ENCODE measurements at places on chromosomes 5 and 9.

DNA sequence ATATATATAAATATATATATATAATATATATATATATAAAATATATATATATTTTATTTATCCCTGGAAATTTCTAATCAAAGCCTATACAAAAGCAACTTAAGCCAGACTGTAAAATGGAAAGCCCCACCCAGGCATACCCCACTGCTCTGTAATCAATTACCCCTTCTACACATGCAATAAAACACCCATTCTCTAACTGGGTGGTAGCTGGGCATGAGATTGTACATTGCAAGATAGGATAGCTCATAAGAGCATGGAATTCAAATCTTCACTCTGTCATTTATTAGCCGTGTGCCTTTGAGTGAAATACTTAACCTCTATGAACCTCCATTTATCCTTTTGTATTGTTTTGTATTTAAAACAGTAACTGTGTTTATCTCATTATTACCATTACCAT lies 405.3 kb upstream of the SLC30A5 start:
- no peak for DNase-seq

DNA sequence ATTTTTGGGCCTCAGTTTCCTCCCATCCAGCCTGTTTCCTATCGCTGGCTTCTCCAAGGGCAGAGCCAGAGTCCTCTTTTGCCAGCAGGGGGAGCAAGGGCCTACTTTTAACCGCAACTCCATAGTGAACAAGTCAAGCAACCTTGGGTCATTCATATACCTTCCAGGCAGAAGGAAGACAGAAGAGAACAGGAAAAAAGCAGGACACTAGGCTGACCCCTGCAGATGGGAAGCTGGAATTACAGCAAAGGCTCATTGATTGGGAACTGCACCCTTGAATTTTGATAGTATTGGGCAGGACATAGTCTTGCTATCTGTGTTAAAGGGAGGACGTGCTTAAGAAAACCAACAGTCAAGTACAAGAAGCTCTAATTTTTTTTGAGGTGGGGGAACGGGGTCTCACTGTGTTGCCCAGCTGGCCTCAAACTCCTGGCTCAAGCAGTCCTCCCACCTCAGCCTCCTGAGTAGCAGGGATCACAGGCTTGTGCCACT lies 30.1 kb downstream of the QRFP start:
- peak; percentile 6 for DNase-seq

DNA sequence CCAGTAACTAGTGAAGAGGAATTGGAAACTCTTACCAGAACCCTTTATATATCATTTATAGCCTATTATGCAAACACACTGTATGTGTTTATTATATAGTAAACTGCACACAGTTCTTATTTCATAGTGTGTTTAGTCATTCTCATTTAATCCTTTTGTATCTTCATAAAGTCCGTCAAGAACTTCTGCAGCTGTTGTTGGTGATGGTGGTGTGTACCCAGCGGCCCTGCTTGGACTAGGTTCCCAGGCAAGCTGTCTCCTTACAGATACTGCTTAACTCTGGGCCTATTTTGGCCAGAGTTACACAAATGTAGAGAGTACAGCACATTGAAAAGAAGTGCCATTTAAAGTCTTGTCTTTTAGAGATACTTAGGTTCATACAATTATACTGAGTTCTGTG lies 231.9 kb downstream of the NDUFS4 start:
- DNase-seq: no peak

DNA sequence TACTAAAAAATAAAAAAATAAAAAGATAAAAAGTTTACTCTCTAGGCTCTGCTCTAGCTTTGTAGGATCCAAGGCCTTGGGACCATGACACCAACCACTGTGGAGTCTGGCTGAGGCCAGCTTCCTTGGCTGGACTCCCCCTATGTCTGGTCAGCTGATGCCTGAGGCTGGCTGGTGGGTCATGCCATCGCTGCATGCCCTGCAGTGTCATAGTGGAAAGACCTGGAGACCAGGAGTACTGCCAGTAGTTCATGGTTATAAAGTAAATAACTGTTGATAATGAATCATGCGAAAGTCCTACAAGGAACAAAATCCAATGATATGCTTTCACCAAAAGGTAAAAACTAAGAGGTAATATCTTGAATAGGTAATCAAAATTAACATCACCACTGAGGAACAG lies 43.2 kb downstream of the GARNL3 start:
- no peak for DNase-seq

DNA sequence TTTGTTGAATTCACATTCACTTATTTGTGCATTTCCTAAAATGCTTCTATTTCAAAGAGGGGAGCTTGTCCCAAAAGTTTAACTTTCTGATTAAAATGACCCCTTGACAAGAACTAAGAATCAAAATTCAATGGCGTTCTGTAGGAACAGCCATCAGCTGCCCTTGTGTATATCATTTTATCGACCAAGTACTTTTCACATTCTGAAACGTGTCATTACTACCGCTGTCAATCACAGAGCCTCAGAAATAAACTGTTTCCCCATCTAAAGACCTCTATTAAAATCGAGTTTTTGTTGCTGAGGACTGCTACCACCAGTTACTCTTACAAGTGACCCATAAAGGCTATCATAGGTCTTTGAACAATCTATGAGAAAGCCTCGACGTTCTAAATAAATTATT lies 1.6 kb upstream of the FOXD1 start:
- DNase-seq: no peak

DNA sequence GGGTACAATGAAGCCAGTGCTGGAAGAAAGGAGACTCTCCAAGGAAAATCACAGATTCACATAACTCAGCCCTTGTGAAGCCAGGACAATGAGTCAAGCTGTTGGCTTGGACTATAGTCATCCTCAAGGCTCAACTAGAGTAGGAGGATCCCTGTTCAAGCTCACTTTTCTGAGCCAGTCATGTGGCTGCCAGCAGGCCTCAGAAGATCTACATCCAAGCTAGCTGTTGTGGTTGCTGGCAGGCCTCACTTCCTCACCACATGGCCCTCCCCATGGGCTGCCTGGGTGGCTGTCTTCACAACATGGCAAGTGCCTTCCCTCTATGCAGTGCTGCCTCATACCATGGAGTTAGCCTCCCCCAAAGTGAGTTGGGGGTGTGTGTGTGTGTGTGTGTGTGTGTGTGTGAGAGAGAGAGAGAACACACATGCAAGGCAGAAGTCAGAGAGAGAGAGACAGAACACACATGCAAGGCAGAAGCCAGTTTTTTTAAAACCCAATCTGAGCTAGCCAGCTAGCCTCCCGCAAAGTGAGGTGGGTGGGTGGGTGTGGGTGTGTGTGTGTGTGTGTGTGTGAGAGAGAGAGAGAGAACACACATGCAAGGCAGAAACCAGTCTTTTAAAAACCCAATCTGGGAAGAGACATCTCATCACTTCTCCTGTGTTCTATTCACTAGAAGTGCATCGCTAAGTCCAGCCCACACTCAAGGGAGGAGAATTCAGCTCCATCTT lies 17.1 kb downstream of the SCAI start:
- DNase-seq: peak; percentile 39

DNA sequence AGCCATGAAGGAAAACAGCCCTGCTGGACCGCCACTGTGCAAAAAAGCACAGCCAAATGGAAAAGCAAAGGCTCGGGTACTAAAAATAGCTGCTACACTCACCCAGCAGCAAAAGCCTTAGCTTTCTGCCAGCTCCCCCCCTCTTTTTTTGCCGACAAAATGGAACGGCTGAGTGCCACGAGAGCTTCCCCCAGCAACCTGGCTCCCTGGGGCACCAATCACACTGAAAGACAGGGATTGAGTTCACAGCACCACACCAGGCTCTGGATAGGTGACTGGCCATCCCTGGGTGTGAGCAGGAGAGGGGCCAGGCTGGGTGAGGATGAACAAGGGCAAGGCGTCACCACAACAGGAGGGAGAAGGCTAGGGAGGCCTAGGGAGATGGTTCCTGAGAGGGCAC lies 66.7 kb downstream of the SIL1 start:
- no peak for DNase-seq

DNA sequence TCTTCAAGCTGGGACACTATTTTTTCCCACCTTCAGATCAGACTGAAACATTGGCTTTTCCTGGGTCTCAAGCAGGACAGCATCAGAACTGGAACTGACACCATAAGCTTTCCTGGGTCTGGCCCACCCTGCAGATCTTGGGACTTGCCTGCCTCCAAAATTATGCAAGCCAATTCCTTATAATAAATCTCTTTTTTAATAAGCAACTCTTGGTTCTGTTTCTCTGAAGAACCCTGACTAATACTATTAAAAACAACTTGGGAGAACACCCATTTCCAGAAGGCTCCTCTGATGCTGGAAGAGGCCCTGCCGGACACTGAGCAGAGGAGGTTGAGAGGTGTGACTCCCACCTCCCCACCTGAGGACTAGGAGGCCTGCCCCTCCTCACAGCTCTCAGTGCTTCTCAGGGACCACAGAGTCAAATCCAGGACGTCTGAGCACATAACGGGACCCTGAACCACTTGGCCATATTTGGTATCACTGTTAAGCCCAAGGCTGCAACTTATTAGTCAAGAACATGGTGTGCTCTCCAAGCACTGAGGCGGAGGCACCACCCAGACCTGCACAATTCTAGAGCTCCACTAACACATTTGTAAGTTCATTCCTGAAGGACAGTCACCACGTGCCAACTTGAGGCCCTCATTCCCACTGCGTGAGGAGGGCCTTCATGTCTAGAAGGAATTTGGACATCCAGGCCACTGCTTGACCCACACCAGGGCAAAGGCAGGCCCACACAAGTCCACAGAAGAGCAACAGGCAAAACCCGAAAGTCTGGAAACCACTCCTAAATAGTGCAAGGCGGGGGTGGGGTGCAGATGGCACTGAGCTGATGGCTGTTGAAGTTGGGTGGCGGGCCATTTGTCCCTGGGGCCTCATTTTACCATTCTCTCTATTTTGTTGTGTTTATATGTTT lies 9.5 kb downstream of the SHC3 start:
- DNase-seq: no peak

GRCh38 chr9:14907696-14908095 lies 2.5 kb downstream of the FREM1 start:
- DNase-seq: no peak

GRCh38 chr5:160747987-160748386 lies 104.0 kb downstream of the ATP10B start:
- DNase-seq: no peak

- no peak for DNase-seq
Measured at GRCh38 chr5:151134228-151134627, 23.4 kb downstream of the ANXA6 start.

- no peak for DNase-seq
Measured at GRCh38 chr5:111596705-111597104, 84.4 kb upstream of the STARD4 start.

DNA sequence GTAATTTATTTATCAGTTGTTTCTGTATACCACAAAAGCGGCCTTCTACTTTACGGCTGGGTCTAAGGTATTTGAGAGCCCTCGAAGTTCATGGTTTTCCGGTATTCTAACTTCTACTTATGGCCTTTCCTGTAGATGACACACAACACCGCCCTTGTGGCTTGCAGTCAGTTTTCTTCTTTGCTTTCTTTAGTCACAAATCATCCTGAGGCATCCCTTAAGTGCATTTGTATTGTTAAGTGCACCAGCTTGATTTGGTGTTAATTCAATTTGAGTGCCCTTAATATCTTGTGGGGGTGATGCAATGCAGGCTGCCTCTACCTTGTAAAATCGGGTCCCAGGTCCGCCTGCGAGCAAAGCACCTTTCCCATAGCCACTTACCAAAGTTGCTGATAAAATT lies 511.9 kb downstream of the CCDC171 start:
- no peak for DNase-seq

- no peak for DNase-seq
Measured at GRCh38 chr5:90855296-90856010, 296.9 kb downstream of the ADGRV1 start.

GRCh38 chr5:163456029-163456589 lies 3.8 kb downstream of the NUDCD2 start:
- no peak for DNase-seq

DNA sequence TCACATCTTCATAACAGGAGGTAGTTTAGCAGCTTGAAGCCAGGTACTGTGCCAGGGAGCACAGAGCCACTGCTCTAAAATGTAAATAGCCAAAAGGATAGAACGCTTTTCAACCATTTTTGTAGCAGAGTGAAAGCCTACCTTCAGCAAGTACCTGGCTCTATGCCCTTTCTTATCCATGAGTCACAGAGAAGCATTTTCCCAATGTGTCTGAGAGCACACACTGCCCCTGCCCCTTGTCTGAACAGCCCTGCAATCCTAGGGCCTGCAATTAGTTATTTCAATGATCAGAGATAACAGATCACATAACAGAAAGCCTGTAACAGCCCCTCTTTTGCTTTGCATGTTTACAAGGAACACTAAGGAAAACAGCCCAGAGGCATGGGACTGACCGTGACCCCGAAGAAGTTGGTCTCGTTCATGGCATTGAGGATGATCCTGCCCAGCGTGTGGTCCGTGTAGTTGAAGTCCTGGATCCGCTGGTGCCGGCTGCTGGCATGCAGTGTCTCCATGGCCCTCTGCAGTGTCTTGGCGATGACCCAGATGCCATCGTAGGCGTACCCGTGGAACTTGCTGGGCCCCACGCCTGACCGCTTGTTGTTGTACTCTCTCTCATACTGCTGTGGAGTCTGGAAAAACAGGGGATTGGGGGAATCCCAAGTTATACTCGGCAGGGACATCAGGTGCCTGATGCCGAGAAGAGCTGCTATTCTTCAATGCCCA lies 198.3 kb upstream of the TBC1D2 start:
- DNase-seq: no peak

DNA sequence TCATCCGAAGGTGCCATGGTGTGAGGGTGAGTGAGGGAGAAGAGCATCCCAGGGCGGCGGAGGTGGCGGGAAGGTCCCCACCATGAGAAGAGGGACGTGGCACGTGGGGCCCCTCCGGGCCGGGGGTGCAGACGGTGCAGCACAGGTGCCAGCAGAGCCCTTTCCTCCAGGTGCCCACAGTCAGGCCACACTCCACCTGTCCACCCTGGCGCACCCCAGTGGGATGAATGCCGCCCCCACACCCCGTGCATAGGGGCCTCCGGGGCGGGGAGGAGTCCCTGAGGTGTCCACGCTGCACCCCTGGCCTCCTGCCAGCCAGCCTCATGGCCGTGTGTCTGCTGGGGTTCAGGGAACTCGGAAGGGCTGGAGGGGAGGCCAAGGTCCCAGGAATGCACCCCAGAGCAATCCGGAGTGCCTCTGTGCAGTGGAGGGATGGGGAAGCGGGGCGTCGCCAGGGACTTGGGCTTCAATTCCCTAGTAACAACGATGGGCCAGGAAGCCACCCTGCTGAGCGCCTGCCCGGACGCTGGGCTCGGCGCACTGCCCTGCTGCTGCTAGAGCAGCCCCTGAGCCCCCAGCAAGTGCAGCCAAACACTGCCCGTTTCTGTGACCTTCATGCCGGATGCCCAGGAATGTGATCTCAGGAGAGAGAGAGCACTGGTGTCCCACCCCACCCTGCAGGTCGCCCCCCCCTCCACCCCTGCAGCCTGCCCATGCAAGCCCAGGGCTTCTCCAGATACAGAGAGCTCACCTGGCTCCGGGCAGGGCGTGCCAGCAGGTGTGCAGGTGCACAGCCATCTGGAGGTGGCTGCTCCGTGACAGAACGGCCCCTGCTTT lies 8.8 kb upstream of the NACC2 start:
- no peak for DNase-seq

GRCh38 chr9:127977884-127978647 lies 2.7 kb downstream of the EEIG1 start:
- DNase-seq: peak; percentile 47
